Omental fat pad (tissue), 4 donors: ENCODE measurements at places on chromosomes 1 and 21.

DNA sequence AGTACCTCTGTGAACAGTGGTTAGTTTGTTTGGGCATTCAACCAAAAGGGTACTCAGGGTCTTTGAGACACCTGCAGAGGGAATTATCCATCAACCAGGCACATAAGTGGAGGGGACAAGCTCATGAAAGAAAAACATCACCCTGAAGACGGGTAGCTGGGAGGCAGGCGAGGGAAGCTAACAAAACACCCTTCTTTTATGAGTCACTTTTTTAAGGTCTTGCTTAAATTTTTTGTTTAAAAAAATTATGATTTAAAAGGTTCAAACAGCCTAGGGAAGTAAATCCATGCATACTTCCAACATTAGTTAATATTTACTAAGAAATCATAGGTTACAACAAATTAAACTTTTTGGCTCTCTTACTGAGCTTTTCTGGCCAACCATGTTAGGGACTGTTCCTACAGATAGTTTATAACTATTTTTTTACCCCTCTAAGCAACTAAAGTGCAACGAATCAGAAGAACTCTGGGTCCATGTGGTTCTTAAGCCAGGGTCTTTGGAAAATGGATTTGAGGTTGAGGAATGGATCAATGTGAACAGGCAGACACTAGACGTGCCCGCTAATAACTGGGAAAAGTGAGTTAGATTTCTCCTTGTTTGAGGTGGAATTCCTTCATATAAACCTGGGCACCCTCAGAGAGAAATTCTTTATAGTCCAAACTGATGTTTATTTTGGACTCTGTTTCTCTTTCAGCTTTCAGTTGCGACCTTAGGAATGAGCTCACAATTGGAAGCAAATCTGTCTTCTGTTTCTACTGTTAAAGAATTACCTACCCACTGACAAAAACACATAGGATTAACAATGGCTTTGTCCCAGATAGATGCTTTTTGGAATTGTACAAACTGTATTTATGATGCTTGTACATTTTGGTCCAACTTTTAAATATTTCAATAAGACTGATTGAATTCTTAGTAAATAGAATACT, 123.0 kb downstream of the LYPLAL1 start:
- DNase-seq = no peak

DNA sequence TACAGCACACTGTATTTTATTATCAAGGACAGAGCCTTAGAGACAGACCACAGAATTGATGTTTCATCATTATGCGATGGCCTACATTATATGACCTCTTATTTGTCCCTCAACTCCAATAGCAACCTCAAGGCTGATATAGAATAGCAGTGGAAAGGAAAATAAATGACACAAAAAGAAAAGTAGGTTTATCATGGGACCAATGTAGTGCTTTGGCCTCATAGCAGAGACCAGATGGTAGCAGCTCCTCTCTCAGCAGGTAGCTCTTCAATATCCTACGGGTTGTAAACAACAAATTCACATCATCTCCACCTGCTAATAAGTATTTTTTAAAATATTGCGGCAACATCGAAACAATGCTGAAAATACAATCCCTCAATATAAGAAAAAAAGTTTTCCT, 25.2 kb downstream of the ANP32E start:
- DNase-seq = no peak

GRCh38 chr1:36638268-36638667, 155.6 kb upstream of the CSF3R start:
- no peak for DNase-seq

- peak; percentile 65 for DNase-seq
These were observed 510 bp downstream of the DENND4B start for GRCh38 chr1:153945795-153946621.

DNA sequence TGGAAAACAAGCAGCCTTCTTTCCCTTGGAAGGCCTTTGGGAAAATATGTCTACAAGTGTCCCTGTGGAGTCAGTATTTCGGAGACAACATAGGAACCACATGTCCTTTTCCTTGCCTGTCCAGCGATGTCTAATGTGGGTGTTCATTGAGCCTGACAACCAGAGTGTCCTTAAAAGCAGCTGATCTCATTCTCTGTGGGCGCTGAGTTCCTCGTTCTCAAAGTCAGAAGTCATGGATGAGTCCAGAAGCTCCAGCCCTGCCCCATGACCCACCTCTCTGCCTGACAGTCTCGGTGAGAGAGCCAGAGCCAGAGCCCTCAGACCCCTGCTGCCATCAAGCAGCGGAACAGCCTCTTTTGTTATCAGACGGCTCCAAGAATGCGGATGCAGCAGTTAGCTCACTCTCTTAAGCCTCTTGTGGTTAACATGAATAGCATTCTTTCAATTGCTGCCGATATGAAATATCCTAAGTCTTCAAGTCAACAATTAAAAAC, 329.2 kb downstream of the TGFB2 start:
- DNase-seq = no peak

GRCh38 chr1:29772584-29773100, 536.3 kb downstream of the PTPRU start:
- no peak for DNase-seq

DNA sequence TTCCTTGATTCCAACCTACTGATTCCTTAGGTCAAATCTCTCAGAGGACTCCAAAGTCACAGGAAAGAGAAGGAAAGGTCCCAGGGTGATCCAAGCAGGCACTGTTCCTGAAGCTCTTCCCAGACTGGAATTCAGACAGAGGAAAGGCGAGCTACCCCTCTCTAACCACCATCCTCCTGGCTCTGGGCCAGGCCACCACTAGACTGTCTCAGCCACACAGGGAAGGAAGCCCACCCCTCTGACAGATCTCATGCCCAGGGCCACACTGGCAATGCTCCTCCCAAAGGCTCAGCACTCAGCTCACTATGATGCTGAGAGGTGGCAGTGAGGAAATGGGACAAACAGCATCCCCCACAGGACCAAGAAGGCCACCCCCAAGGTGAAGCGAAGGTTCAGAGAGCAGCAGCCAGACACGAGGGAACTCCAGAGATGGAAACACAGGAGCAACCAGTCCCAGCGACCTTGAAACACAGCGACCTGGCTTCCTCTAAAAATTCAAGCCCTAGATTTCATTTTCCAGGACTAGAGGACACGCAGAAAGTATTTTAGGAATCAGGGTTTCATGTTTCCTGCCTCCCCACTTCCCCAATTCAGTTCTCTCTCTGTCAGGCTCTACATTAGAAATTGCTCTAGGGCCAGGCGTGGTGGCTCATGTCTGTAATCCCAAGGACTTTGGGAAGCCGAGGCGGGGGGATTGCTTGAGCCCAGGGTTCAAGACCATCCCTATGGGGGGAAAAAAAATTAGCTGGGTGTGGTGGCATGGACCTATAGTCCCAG, 18.8 kb downstream of the PIK3C2B start:
- no peak for DNase-seq

- DNase-seq = no peak
These were observed at the start of gene SYDE2 for GRCh38 chr1:85200463-85201339. Gene SYDE2, minus strand, starts transcription at chr1:85201016. Its CDS starts 20 bp downstream, at chr1:85200996.
